ENCODE measurements at places on chromosomes 5 and 9.

GRCh38 chr9:2023042-2023441 lies 7.9 kb downstream of the SMARCA2 start:
- no peak for DNase-seq

GRCh38 chr9:74117731-74118130 lies 379.4 kb upstream of the RORB start:
- no peak for DNase-seq

DNA sequence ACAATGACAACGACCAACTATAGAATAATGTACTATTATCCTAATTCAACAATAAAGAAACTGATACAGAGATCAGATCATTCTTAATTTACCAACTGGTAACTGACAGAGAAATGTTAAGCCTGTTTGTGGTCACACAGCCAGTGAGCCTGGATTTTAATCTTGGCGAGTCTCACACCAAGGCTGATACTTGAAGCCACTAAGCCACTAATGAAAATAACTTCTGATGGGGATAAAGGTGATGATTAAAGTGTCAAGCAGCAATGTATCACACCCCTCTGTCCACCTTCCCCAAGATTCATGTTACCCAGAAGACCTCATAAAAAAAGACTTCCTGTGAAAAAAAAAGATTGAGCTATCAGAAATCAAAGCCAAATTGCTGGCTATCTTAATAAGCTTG lies 350.5 kb downstream of the SPOCK1 start:
- DNase-seq: no peak

DNA sequence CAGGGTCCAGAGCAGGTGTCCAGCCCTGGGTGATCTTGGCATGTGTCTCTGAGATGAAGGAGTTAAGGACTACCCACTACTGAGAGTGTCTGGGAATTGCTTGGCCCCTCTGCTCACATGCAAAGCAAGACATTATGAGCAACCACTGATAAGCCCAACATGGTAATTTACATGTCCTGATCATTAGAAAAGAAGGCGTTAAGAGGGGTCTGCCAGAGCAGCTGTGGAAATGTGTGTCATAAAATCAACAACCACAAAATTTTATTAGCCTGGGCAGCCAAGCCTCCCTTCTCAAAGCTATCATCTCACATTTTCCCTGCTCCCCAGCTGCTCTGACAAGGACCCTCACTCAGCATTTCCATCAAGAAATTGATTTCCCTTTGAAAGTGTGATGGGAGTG lies 351.0 kb downstream of the SPOCK1 start:
- DNase-seq: no peak

DNA sequence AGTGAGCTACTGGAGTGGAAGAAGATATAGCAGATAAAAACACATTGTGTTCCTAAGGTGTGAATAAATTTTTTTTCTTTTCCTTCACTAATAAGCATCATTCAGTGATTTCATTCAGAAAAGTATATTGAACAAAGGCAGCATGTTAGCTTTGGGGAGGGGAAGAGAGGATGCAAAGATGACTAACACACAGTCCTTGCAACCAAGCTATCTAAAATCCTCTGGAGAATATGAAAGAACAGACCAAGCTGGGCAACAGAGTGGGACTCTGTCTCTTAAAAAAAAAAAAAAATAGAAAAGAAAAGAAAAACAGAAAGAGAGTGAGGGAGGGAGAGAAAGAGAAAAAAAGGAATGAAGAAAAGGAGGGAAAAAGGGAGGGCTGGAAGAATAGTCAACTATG lies 22.3 kb upstream of the OMD start:
- DNase-seq: no peak

GRCh38 chr5:91687430-91687829 lies 304.3 kb upstream of the ARRDC3 start:
- DNase-seq: no peak

- no peak for DNase-seq
Observed at GRCh38 chr5:96699186-96699820, 37.1 kb downstream of the CAST start.

DNA sequence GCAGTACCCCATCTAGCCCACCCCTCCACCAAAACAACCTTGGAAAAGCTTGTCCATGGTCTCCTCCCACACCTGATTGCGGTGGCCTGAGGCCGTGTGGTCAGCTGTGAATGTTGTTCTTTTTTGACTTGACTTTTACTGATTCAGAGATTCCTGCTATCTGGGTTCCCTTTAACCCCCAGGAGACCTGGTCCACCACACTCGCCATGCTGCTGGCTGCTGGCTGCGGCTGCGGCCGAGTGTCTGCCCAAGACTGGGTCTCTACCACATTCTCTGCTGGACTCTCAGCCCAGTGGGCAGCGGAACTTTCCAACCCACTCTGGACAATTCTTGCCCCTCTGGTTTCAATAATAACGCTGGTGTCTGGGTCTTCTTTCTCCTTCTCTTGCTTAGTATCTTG lies 28.4 kb downstream of the FGF1 start:
- DNase-seq: no peak

DNA sequence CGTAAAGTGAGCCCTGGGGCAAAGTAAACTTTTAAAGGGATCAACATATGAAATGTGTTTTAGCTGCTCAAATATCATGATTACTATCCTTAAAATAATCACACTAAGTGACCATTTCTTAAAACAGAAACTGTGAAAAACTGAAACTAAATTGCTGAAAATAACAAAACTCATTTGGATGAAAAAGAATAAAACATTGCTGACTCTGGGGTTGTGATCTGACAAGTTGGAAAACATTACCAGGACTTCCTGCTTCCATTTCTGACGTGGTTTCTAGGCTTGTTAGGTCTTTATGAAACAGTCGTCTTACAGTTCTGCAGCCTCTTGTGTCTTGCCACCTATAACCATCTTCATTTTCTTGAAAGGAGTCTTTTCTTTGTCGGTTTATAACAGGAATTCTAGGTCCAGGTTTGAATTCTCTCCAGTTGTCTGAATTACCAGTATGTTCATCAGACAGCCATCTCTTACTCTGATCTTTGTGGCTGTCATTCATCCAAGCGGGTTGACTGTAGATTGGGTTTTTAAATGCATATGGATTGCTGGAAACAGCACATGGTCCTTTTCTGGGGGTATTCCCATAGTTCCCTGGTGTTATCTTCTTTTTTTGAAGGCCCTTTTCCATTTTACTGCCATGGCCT lies 1.7 kb downstream of the TUT7 start:
- peak; percentile 38 for DNase-seq

DNA sequence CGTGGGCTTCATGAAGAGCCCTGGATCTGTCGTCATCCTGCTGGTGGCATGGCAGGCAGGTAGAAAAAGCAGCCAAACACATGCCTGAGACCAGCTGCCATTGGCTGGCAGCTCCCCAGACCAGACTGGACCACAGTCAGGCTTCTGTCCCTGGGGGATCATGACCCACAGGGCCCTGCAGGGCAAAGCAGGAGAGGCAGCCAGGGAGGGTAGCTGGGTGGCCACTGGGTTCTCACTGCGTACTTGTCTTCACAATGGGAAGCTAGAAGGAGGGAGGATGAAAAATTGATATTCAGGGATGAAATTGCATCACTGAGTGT lies 67.8 kb upstream of the GARNL3 start:
- DNase-seq: no peak

- no peak for DNase-seq
Observed at GRCh38 chr5:148455185-148455584, 71.4 kb downstream of the FBXO38 start.

DNA sequence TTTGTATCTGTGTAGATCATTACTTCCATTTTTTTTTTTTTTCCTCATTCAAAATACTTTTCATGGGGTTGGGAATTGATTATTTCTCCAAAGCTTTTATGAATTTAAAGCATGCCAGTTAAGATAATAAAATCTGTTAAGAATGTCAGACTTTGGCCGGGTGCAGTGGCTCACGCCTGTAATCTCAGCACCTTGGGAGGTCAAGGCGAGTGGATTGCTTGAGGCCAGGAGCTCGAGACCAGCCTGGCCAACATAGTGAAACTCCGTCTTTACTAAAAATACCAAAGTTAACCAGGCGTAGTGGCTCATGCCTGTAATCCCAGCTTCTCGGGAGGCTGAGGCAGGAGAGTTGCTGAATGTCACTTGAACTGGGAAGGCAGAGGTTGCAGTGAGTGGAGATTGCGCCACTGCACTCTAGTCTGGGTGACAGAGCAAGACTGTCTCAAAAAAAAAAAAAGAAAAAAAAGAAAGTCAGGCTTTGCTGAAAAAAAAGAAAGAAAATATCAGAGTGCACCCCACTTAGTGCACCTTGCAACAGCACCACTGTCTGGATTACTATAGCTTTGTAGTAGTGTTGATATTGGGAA lies 18.5 kb downstream of the TBC1D2 start:
- no peak for DNase-seq

- DNase-seq: no peak
Observed at GRCh38 chr5:73284220-73284795, 111.3 kb downstream of the TMEM174 start.

DNA sequence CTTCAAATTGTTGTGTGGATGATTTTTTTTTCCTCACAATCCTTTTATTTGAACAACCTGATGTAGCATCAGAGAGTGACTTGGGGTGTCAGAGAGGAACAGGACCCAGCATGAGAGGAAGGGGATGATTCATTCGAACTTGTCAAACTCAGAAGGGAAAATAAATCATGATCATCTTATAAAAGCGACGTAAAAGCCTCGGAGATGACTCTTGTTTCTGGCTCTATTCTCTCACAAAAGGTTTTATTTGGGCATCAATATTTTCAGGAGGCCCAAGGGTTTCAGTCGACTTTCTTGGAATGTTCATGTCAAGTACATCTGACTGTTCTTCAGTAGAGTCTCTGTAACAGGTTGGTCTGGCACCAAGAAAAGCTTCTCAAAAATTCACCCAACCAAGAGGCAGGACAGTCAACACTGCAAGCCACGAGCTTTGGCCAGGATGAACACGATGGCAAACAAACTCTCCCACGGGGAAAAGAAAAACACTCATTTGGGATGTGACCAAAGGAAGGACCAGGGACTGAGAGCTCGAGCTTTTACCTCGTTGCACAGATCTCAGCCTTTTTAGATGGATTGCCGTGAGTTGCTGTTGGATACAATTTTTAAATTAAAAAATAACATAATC lies 55.1 kb downstream of the ANKH start:
- no peak for DNase-seq

GRCh38 chr5:146340260-146341081 lies 1.8 kb downstream of the POU4F3 start:
- DNase-seq: no peak

DNA sequence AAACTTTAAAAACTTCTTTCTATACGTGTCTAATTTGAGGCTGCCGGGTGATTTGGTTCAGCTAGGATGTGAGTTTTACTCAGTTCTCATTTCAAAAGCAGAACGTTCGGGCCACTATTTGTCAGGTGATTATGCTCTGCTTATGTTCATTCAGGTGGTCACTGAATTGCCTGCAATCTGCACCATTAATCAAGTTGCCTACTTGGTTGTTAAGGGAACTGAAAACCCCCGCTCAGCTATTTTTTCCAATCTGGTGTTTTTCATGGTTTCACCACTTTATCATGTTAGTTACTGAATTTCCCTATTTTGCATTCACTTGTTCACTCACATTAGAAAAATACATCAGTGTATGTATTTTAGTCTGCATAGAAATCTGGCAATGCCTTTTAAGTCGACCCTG lies 523.0 kb downstream of the CSNK1G3 start:
- no peak for DNase-seq

GRCh38 chr5:36786448-36787012 lies 90.0 kb upstream of the NIPBL start:
- no peak for DNase-seq

- DNase-seq: no peak
Observed at GRCh38 chr5:150192462-150192861, 2.6 kb downstream of the SLC6A7 start.

Measured in immature natural killer cell (primary cell).